ENCODE measurements at places on chromosomes 1 and 21. TPM values are rescaled to one million over a fixed set of nuclear protein-coding genes. Genes with fewer than 3 reads are reported as not detected.

- no peak for DNase-seq
Observed at GRCh38 chr1:116725798-116726197, 28.4 kb upstream of the CD2 start.

DNA sequence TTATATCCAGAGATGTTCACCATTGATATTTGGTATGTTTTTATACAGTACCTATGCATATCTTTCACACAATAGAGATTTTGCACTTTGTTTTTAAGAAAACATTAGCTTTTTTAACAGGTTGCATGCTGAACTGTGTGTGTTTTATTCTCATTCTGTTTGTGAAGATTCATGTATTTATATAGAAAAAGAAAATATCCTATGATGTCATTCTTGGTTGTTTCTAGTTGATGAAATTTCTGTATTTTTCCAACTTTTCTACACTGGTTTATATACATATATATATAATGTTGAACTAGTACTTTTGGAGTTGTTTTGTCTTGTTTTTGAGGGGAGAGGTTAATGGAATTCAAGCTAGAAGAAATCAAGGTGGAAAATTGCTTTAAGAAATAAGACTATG is 143.8 kb downstream of the MATN1 start:
- no peak for DNase-seq

- no peak for DNase-seq
Observed at GRCh38 chr1:225885336-225885735, 3.2 kb upstream of the TMEM63A start.

GRCh38 chr1:15322648-15323350 is 75.8 kb downstream of the FHAD1 start:
- DNase-seq = peak; percentile 37

- DNase-seq = no peak
Observed at GRCh38 chr1:228031276-228031995, 24.6 kb downstream of the WNT3A start.

FAM177B gene
- total RNA-seq = 36.8 TPM

DNA sequence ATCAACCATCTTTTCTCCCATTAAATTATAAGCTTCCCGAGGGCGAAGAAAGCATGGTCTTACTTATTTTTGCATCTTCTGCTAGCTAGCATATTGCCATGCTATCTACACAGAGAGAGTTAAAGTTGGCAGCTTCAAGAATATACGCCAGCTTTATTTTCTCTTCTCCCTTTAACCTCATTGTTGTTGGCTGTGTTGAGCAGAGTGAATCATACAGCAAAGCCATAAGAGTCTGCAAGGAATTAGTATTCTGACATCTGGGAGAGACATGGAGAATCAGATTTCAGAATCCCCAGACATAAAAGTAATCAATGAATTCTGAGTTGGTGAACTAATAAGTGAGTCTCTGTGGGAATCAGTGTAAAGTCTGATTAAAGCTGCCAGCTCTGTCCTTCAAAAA is 649.6 kb upstream of the PTBP2 start:
- DNase-seq = no peak

DNA sequence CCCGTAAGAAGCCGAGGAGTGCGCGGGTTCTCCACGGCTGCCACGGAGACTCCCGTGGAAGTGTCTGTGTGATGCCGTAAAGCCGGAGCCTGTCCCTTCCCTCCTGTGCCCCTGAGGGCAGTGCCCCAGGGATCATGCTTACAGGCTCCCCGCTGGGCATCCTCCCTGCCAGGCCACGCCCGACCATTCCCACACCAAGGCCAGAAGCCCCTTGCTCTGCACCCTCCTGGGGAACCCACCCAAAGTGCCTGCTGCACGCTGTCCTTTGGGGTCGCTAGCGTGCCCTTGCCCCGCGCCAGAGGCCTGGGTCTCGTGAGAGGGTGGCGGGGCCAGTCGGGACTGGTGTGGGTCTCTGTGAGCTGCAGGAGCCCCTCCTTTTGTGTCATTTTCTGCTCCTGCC is 228.5 kb upstream of the C1orf174 start:
- DNase-seq = no peak

- no peak for DNase-seq
Observed at GRCh38 chr1:62377043-62377562, 57.9 kb upstream of the KANK4 start.

LCE1E gene
- total RNA-seq = not detected

- DNase-seq = no peak
Observed at GRCh38 chr1:99469550-99469971, 176.4 kb upstream of the PALMD start.

AK2 gene
- 130 TPM for total RNA-seq

DNA sequence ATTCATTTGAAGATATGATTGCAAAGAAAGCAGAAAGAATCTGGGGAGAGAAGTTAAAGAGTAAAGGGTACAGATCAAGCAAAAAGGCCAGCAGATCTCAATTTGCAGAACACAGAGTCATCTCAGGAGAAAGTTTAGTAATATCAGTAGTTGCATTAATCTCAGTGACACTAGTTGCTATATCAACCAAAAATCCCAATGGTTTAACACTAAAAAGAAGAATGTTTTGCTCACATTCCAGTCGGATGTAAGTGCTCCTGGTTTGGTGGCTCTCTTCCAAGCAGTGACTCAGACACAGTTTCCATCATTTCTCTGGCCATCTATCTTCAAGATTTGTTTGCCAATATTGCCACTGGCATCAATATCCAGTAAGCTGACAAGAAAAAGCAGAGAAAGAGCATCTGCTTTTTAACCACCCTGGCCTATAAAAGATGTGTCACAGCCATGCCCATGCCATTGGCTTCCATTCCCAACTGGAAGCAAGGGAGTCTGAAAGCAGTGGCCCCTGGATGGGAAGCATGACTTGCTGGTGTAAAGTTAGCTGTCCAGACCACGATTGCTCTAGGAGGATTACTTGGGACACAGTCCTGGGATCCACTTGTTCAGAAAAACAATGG is 45.5 kb upstream of the AIM2 start:
- DNase-seq = no peak

DNA sequence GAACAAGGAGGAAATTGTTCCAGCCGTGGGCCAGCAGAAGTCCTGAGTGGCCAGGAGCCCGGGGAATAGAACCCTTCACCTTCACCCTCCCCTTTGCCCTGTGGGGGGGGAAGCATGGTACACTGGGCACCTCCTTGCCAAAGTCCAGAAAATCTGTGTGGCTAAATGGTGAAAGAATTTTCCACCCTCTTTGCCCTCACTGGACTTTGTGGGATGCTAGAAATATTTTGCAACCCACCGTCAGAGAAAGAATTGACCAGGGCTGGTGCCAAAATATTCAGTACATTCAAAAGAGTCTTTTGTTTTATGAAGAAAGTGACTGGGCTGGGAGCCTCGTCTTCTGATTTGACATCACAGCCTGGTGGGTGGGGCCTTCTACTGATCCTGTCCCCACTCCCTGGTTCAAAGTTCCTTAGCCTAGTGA is 14.6 kb downstream of the NFASC start:
- peak; percentile 51 for DNase-seq

DNA sequence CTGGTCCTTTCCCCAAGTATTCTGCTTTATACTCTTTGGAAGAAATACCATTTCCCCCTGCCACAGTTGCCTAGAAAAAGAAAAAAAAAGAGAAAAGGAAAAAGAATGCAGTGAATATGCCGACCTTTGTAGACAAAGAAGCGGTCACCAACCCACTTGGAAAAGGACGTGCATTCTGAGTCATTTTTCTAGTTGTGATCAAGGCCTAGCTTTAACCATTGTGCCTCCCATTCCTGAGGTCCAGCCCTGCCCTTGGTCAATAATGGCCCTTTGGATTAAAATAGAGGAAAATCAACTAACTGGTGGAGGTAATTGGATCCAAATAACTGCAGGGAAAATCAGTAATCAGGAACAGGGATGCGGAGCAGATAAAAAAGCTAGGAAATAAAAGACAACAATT is 24.8 kb downstream of the S1PR1 start:
- DNase-seq = no peak

- no peak for DNase-seq
Observed at GRCh38 chr1:247115545-247115944, 11.4 kb upstream of the ZNF669 start.

GRCh38 chr1:44613941-44614340 is 60.3 kb downstream of the TMEM53 start:
- DNase-seq = no peak

GRCh38 chr1:102580806-102581205 is 527.5 kb downstream of the COL11A1 start:
- DNase-seq = no peak

- no peak for DNase-seq
Observed at GRCh38 chr1:7508052-7508933, 262.8 kb upstream of the VAMP3 start.

GRCh38 chr1:147641695-147642592 is 28.4 kb downstream of the ACP6 start:
- peak; percentile 49 for DNase-seq

CFAP126 gene
- not detected for total RNA-seq

DNA sequence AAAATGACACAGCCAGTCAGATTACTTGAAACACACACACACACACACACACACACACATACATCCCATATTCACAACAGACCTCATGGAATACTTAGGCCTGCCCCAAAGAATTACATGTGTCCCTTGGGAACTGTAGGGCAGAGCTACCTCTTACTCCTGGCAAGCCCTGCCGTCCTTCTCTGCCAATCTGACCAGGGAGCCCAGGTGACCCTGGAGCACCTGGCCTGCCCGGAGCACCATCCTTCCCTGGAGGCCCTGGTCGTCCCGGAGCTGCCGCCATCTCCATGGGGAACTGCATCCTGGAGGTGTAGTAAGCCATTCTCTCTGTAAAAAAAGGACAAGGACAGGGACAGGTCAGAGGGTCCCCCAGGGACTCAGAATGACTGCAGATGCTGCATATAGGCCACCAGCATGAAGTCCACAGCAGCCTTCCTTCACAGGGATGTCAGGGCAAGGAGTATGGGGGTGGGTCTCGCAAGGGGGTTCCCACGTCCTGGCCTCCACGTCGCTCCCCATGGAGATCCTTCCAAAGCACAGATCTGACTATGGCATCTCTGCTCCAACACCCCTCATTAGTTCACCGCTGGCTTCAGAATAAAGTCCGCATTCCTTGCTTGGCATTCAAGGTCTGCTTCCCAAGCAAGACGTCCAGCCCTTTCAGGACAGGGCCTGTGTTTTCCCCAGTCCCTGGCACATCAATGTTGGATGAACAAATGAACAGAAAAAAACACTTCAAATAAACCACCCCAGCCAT is 9.2 kb upstream of the PEF1 start:
- DNase-seq = no peak

- DNase-seq = no peak
Observed at GRCh38 chr1:169707912-169708604, 3.4 kb downstream of the SELL start.

GRCh38 chr1:67724928-67725560 is 40.0 kb downstream of the GADD45A start:
- peak; percentile 88 for DNase-seq

DNA sequence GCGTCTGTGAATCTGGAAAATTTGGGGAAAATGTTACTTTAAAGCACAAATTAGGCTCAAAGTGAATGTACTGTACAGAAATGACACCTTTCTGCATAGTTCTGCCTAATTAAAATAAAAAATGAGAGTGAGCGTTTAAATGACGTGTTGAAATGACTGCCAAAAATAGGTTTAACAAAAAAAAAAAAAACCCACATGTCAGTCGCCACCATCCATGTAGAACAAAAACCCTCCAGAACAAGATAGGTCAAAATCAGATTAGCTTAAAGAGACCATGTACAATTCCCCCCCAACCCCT is 745 bp downstream of the PARP1 start:
- DNase-seq = no peak

- peak; percentile 79 for DNase-seq
Observed at GRCh38 chr21:43727519-43728153, 8.7 kb downstream of the PDXK start.

DNA sequence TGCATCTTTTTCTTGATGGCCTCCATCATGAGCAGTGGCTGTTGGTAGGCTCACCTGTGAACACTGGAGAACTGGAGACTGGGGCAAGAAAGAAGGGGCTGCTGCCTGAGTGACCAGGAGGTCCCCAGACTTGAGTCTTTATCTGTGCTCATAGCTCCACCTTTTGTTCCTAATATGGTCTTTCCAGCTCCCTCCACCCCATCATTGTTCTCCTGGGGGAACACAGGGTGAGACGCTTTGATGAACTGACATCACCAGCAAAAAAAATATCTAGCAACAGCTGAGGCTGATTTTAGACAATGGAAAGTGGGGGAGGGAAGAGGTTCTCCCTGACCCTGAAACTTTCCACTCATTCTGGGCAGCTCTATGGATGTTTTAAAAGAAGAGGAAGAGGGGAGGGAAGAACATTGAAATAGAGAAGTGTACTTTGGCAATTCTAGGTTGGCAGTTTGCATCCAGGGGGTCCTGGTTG is at the start of gene TPM3:
Gene TPM3, minus strand, starts transcription at position 111 of the 472 bp plus-strand sequence. Its CDS starts 82 bp downstream, at position 29.
- DNase-seq = no peak

- peak; percentile 24 for DNase-seq
Observed at GRCh38 chr1:93908394-93909145, 660 bp downstream of the GCLM start.

DNA sequence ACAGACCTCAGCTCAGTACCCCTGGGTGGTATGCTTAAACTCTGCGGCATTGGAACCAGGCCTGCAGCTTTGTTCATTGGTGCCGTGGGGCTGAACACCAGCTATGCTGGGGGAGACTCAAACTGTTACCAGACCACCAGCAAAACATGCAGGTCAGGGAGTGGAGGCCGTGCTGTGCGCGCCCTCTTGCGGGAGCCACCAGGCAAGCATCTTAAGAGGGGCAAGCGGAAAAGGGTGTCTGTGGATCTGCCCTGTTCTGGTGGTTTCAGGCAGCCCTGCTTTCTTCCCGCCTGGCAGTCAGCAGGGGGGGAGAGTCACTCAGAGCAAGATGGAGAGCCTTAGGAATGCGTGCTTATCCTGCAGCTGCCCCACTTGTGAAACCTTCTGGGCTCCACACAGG is 276.9 kb upstream of the ZRANB2 start:
- DNase-seq = no peak

DNA sequence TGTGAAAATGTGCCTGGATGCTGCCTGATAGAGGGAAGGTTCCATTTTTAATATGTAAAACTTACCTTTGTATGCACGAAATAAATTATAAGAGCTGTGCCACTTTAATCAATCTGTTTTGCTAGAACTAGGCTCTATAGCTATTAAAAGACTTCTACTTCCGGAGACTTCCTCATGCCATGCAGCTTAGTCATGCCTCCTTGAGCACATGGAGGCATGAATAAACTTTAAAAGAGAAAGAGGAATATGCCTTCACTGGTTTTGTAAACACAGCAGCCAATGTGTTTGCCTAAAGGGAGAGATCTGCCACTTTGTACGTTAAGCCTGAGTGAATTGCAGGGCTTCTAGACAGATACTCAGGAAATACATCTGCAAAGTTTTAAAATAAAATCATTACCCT is 604.6 kb downstream of the LRRIQ3 start:
- peak; percentile 80 for DNase-seq

VPS45 gene
- total RNA-seq = 37.1 TPM

- DNase-seq = no peak
Observed at GRCh38 chr1:5742801-5743200, 249.4 kb downstream of the NPHP4 start.
